ENCODE measurements at places on chromosomes 5 and 9.

GRCh38 chr9:100555471-100555870 is 22.4 kb upstream of the CAVIN4 start:
- DNase-seq, result no peak

DNA sequence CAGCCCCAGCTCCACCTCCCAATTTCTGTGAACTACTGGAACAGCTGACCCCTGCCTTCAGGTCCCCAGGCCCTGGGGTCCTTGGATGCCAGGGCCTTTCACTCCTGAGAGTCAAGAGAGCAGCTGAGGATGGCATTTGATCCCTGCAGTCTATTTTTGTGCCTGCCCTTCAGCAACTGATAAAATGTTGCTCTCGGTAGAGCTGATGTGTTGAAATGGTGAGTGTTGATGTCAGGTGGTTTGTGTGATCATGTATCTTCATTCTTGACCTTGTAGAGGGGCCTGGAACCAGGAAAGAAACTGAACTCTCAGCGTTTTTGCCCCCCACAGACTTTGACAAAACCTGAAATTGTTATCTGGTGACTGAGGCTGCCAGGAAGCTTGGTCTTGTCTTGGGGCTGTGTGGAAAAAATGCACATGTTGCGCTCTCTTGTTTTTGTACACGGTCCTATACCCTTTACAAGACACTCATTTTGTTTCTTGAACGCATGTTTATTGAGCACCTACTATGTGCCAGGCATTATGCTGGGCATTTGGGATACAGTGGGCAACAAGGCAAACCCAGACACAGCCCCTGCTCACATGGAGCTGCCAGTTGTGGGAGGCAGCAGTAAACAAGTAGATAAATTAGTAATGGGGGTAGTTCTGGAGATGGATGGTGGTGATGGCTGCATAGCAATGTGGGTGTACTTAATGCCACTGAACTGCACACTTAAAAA is 78.3 kb downstream of the PPARGC1B start:
- no peak for DNase-seq

GRCh38 chr5:34673463-34674125 is 17.5 kb downstream of the RAI14 start:
- no peak for DNase-seq

DNA sequence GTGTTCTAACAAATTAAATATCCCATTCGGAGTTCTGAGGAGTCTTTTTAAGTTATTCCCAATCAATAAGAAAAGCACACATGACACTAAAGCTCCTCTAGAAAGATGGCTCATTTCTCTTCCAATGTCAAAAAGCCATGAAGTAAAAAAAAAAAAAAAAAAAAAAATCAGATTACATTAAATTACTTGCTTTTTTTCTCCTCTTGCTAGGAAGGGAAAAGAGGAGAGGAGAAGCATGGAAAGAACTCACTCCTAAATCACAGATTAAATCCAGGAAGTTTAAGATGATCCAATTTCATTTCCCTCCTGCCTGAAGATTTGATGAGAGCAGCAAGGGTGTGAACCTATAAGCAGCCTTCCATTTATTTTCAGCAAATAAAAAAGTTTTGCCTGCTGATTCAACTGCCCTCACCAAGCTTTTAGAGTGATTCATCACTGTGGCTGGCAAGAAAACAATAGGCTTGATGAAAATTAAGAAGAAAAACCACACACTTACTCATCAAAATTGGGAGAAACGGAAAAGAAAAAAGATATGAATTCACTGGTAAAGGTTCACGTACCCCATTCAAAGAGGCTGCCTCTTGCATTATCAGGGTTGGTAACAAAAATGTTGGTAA is 19.7 kb downstream of the MYO10 start:
- no peak for DNase-seq

- no peak for DNase-seq
Measured at GRCh38 chr9:134698111-134698510, 56.5 kb downstream of the COL5A1 start.

All from activated CD8-positive, alpha-beta T cell treated with anti-CD3 and anti-CD28 coated beads for 36 hours (primary cell).